ENCODE measurements at places on chromosomes 5 and 9.

DNA sequence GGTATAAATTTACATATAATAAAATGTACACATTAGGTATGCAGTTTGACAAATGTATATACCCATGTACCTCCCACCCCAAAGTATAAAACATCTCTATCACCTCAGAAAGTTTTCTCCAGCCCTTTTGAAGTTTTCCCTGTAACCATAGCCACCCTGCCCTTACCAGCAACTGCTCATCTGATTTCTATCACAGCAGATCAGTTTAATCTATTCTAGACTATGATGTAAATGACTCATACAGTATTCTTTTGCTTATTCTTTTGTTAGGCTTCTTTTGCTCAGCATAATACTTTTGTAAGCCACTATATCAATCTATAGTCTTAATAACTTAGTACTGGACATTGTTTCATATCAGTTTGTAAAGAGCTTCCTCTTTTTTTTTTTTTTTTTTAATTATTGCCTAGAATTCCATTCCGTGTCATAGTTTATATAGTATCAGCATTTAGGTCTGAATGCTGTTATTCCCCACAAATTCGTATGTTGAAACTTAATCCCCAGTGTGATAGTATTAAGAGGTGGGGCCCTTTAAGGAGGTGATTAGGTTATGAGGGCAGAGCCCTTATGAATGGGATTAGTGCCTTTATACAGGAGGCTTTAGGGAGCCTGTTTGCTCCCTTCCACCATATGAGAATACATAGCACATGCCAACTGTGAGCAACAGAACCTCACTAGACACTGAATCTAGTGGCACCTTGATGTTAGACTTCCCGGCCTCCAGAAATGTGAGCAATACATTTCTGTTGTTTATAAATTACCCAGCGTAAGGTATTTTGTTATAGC is 20.3 kb downstream of the MELK start:
- no peak for DNase-seq

GRCh38 chr9:12716823-12717600 is 23.8 kb downstream of the TYRP1 start:
- DNase-seq = no peak

GRCh38 chr9:76341616-76342015 is 52.6 kb downstream of the RFK start:
- no peak for DNase-seq

GRCh38 chr9:34929506-34930102 is 28.5 kb upstream of the PHF24 start:
- no peak for DNase-seq

DNA sequence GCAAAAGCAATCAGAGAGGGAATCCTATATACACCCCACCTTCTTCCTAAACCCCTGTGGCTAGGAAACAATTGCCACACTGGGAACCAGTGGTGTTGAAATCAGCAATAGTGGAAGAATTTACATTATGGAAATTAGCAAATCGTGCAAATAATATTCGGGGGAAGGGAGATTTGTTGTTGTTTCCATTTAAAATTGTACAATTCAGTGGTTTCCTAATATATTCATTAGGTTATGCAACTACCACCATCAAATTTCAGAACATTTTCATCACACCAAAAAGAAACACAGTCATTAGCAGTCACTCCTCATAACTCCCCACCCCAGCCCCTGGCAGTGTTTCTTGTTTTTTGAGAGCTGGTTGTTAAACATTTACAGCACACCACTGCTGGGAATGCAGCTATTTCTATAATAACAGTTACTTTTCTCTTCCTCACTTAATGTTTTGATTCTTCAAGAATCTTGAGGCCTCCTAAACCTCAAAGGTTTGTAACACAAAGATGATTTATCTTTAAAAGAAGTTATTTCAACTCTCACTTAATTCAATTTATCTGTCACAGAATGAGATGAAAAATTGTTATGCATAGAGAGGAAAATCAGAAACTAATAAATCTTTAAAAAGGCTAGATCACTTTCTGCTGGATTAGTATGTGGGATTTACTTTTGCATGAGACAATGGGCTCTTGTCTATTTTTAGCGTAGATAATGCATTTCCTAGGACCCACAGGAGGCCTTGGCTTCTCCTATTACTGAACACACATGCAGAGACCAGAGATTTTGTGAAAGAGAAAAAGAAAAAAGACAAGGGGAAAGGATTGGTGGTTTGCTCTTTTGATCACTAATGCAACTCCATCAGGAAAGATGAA is 91.8 kb upstream of the DAPK1 start:
- no peak for DNase-seq

DNA sequence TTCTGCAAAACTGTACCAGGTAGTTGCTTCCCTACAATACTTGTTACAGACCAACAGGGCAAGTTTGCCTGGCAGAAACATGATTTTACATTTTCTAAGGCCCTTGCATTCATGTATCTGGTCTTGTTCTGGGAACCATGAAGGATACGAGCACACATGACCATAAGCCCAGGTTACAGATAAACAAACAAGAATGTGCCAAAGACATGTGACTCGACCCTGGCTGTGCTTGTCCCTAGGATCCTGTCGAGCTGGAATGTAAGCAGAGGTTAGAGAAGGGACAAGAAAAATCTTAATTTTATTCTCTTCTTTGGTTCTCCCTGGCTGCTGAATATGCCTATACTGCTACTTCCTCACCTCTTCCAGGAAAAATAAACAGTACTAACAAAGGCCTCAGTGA is 32.5 kb downstream of the PTCH1 start:
- DNase-seq = no peak

- DNase-seq = no peak
Measured at GRCh38 chr9:7320139-7320538, 479.4 kb downstream of the DMAC1 start.

GRCh38 chr5:65721050-65721719 is 724 bp downstream of the SGTB start:
- no peak for DNase-seq

- no peak for DNase-seq
Measured at GRCh38 chr9:111035543-111036428, 2.5 kb downstream of the LPAR1 start.

- DNase-seq = no peak
Measured at GRCh38 chr5:22593592-22593991, 259.6 kb downstream of the CDH12 start.

DNA sequence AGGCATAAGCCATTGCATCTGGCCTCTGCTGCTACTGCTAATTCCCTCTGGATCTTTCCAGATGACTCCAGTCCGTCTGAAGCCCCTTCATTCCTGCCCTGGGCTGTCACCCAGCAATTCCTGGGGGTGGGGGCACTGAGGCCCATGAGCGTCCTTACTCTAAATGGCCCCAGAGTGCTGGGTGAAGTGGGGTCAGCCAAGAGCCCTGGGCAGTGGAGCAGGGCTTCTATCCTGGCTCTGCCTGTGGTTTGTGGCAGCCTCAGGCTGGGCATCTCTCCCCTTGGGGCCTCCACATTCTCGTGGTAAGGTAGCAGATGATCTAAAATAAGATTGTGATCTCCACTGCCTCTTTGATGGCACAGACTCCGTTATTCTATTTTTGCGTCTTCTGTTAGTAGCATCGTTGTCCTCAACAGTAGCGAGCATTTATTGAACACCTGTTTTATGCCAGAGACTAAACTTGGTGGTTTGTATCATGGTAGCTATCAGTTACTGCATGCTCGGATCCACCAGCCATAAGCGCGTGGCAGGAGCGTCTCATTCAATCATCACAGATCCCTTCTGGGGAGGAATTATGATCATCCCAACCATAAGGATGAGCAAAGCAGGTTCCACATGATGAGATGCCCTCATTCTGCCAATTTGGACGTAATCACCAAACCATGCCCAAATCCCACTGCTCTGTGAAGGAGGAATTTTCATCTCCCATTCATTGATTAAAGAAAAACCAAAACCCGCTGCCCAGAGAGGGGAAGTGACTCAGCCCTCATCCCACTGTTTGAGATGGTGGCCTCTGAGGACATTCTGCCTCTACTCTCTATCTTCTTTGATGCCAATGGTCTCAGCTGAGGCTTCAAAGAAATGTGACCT is 21.9 kb upstream of the DUSP1 start:
- DNase-seq = no peak

DNA sequence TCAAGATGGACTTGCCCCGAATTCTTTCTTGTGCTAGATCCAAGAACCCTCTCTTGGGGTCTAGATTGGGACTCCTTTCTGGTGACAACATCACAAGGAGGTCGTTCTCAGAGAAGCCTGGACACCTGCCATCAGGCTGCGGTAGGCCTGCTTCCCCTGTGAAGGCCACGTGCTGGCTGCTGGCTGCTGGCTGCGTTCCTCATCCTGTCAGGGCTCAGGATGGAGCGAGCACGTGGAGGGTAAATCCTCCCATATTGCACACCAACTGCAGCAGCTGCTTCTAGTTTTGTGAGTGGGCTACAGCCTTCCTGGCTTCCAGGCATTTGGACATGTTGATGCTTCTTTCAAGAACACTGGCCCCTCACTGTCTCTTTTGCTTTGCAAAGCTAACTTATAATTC is 95.6 kb downstream of the HSPA4 start:
- no peak for DNase-seq

DNA sequence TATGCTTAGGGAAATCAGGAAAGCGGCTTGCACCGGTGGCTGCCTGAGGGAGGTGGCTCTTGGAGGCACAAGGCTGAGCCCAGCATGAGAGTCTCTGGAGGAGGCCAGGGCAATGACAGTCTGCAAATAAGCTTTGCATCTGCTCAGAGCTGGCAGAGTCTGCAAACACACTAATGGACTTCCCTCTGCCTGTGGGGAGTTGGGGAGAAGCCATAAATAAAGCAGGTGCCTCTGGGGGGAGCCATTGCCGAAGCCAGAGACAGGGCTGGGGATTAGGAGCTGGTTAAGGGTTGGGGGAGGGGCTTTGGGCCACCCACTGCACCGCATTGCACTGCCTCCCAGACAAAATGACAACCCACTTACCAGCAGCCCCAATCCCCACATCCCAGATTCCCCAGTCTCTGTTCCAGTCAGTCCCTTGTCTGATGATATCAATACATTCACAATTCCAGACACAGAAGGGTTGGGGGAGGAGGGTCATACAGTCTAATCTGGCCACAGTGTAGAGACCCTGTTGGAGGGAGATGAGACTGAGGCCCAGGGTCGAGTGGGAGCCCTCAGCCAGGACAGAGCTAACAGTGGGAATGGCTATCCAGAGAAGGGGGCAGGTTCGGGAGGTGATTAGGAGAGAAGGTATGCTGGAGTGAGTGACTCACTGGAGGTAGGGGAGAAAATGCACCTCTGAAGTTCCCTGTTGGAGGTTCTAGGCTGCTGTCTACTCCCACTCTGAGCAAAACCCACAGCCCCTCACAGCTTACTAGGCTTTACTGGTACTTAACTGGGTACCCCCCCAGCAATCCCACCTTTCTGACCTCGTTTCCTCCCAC is 53.7 kb downstream of the PAX5 start:
- DNase-seq = no peak

GRCh38 chr9:13718086-13718485 is 438.6 kb upstream of the MPDZ start:
- no peak for DNase-seq

DNA sequence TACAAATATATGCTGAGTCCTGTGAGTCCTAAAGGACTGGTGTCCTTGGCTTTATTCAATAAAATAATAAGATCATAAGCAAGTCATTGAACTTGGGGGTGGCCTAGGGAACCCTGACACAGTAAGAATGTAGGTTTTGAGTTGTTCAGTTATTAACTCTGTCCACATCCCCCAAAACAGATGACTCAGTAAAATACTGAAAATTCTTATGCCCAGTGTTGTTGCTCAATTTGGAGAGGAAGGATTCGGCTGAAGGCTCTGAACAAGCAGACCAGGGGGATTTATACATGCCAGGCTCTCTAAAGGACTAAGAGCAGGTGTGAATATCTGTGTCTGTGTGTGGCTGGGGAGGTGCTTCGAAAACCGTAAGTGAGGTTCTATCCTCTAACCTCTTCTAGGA is 173.7 kb downstream of the RMI1 start:
- no peak for DNase-seq

GRCh38 chr9:96201140-96201539 is 100.8 kb downstream of the HSD17B3 start:
- no peak for DNase-seq

DNA sequence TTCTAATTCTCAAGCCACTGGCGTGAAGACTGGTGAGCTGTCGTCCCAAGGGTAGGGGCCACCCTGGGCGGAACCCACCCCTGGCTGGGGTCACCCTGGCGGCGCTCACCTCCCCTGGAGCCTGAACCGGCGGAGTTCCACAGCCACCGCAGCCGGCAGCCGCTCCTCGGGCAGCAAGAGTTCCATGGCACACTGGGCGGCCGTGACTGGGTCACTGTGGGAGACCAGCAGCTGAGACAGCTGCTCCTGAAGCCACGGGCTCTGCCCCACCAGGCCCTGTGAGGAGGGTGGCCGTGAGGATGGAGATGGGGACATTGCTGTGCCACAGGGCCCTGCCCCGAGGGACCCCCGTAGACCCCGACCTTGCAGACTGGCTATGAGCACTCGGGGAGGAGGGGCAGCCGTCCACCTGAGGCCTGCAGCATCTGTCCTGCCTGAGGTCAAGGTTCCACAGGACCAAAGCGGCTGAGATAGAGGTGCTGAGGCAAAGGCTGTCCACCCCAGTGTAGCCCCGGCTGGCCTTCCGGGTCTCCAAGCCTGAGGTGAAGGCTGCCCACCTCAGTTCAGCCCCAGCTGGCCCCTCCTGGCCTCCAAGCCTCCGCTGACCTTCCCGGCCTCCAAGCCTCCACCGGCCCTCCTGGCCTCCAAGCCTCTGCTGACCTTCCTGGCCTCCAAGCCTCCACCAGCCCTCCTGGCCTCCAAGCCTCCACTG is 50.6 kb upstream of the NRARP start:
- DNase-seq = no peak

DNA sequence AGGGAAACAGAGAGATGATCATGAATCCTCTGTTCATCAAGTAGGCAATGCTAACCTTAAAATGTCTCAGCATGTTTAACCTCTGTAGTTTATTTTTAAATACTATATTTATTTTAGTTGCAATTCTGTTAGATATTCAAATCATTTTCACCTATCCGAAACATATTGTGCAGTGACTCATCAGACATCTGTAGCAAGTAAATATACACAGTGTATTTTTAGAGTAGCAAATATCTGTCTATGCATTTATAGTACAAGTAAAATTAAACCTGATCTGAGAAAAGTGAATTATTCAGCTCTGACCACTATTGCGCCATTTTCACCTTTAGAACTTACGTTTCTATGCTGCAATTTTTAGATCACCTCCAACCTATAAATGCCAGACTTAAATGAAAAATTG is 24.3 kb upstream of the TUSC1 start:
- DNase-seq = no peak
